Stimulated activated CD4-positive, alpha-beta T cell treated with anti-CD3 and anti-CD28 coated beads, Interleukin-2, amount 100 ng/mL, for 24 hours (primary cell): ENCODE measurements at places on chromosomes 7 and 10.
A peak's percentile ranks its signal among the peaks of the same experiment; 100 is the strongest.

GRCh38 chr10:15167411-15168290, 842 bp downstream of the NMT2 start:
- peak; percentile 53 for DNase-seq

GRCh38 chr7:5596046-5596895, 172.6 kb upstream of the TNRC18 start:
- DNase-seq = peak; percentile 84

- DNase-seq = no peak
Observed at GRCh38 chr7:90407484-90407821, 4.2 kb downstream of the CLDN12 start.

GRCh38 chr10:132103116-132103910, 37.6 kb downstream of the JAKMIP3 start:
- DNase-seq = no peak

- DNase-seq = no peak
Observed at GRCh38 chr10:130689743-130690626, 553.8 kb downstream of the GLRX3 start.

- DNase-seq = no peak
Observed at GRCh38 chr10:45058580-45058979, 57.9 kb downstream of the ZNF22 start.

GRCh38 chr10:76883596-76883995, 754.0 kb downstream of the KCNMA1 start:
- no peak for DNase-seq

GRCh38 chr10:1643908-1644179, 93.5 kb downstream of the ADARB2 start:
- DNase-seq = no peak

DNA sequence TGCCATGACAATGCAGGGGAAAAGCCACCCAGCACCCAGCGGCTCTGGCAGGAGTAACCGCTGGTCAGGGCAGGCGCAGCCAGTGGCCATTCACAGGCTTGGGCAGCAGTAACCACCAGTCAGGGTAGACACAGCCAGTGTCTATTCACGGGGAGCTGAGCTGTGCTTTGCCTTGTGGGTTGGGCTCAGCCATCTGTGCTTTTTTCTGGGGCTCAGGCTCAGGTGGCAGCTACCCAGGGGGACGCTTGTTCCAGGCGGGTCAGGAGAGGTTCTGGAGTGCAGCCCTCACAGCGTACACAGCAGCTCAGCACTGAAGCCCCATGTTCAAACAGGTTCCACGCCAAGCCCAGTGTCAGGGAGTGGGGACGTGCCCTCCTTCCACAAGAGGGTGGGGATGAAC, 28.5 kb downstream of the FOXL3 start:
- DNase-seq = no peak

DNA sequence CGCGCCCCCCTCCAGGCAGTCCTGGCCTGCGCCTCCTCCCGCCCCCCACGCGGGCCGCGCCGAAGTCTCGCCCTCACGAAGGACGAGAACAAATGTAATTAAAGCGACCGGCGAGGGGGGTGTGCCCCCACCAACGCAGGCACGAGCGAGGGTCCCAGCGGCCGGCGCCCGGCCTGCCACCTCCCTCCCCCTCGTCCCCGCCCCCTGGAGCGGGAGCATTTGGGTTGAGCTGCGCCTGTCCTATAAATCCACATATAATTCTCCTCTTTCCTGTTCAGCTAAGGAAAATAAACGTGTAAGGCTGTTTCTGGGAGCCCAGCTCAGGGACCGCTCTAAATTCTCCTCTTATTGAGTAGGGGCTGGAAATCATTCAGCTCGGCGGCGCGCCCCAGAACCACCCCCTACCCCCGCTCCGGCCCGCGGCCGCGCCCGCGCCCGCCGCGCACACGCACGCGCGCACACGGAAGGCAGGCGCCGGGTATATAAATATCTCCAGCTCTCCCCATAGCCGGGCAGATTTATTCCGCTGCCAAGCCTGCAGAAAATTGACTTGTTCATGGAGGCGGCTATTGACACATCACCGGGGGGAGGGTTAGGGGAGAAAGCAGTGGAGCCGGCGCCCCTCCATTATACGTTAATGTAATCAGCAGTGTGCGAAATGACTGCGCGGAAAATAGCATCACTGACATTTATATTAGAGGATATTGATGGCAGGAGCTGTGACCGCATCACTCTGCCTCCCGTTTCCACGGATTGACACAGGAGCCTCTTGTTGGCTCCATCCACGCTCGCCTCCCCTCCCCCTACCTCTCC, 61.6 kb upstream of the BTRC start:
- no peak for DNase-seq

DNA sequence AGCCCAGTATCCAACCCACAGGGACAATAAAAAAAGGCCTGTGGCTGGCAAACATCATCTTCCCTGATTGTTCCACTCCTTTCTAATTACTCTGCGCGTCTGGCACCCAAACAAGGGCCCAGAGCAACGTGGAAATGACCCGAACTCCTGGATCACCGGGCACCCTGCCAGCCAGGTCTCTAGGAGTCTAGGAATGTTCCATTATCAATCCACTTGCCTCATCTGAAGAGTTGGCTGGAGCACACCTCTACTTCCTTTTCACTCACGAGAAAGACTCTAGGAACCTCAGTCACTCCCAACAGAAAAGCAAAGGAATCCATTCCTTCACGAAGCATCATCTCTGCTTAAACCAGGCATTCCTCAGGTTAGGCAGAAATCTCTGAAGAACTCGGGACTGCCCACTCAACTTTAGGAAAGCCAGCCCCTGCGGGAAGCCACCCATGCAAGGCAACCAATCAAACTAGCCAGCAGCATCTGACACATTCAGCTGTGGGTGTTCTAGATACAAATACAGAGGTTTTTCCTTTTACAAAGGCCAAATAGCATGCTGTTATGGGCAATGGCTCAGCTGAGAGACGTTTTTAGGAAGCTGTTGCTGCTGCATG, 37.7 kb downstream of the ATXN7L1 start:
- DNase-seq = no peak

- no peak for DNase-seq
Observed at GRCh38 chr7:82131215-82131614, 312.4 kb downstream of the CACNA2D1 start.

- DNase-seq = peak; percentile 44
Observed at GRCh38 chr10:74213571-74214162, 62.6 kb downstream of the ADK start.

DNA sequence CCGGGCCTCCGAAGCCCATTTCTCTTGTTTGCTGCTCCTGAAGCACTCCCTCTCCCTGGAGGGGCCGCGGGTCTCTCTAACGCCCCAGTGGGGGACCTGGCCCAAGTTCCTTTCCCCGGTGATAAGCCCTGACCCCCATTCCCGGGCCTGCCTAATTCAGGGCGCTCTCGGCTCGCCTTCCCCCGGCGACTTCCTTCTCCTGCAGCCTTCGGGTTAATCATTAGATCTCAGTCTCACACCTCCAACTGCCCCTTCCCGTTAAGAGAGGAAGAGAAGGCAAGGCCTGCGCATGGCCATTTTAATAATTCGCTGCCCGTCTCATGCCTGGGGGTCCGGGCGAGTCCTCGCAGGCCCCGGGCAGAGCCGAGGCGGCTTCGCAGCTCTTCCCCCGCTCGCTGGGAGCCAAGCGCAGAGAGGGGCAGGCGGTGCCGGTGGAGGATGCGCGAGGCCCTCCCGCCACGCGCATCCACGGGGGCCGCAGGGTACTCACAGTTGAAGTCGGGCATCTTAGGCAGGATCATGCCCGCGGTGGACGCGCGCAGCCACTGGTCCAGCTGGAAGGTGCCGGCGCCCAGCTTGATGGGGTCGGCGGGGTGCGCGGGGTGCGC, 1.2 kb downstream of the MNX1 start:
- no peak for DNase-seq

DNA sequence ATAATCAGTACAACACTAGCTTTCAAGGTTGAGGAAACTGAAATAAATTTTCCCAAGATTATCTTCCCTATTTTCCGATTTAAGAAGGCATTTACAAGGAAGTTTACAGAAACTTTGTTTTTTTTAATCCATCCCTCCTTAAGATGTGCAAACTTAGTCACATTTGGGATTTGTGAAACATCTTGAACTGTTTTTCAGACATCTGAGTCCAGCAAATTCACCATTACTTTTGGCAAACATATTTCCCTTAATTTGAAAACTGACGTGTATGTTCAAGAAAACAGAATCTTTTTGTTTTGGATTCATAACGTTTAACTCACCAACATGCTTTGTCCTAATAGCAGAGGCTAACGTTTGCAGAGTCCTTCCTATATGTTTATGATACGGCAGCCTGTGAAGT, 19.5 kb downstream of the GLI3 start:
- DNase-seq = no peak

- DNase-seq = no peak
Observed at GRCh38 chr7:31017032-31017675, 35.0 kb upstream of the ADCYAP1R1 start.

DNA sequence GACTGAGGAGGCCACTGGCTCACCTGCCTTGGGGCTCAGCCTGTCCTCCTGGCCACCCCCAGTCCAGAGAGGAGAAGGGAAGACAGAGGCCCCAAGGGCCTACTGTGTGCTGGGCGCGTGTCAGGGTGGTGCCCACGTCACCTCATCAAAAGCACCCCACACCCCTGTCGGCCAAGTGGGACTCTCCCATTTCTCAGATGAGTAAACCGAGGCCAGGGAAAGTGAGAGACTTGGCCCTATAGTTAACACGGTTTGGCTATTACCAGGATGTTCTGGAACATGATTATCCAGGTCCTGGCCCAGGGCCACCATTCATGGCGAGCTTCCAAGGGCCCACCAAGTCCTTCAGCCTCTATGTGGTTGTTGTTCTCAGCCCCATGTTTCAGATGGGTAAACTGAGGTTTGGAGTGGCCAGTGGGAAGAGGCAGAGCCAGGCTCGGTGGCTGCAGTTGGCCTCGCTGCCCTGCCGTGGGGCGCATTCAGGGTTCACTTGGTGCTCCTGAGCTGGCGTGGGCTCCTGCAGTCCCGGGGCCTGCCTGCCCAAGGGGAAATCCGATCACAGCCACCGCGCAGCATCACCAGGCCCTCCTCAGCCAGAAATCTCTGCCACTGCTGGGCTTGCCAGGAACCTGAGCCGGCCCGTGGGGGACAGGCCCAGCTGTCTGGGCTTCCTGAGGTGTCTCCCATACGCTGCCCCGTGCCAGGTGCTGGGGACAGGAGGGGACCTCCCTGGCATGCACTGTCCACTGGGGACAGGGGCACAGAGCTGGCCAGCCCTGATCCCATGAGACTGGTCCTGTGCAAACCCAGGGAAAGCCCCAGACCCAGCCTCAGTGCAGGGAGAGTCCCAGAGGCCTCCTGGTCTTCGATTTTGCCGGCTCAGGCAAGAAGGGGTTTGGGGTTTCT, 117.7 kb upstream of the TNRC18 start:
- no peak for DNase-seq

GRCh38 chr10:69004821-69005220, 16.2 kb downstream of the KIFBP start:
- DNase-seq = no peak

DNA sequence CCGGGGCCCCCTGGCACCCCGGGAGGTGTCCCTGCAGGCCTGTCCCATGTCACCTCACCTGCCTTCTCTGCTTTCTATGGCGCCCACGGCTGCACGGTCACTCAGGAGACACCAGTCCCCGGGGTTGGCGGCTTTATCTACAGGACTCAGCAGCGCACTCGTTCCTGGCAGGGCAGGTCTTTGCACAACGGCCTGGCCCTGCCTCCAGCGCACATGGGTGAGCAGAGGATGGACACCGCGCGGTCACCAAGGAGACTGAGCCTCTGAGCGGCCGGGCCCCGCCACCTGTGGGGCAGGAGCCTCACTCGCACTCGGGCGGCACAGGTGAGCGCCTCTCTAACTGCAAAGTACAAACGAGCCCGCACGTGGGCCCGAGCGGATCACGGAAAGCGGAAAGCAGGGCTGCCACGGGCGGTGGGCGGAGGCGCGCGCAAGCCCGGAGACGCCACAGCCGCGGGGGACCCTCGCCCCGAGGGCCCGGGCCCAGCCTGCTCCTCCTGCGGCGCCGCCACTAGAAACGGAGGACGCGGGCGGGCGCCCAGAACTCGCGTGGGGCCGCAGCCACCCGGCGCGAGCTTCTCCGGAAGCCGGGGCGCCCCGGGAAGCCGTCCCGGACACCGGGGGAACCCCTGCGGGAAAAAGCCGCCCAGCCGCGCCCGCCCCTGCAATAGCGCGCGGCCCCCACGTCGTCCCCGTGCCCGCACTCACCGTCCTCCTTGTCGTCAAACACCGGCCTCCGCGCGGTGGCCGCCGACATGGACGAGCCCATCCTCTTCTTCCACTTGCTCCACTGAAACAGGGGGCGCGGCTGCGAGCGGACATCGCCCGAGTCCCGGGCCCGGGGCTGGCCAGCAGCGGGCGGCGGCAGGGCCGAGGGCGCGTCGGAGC, 642 bp downstream of the STK32C start:
- DNase-seq = peak; percentile 43

GRCh38 chr7:69739931-69740431, 141.7 kb downstream of the AUTS2 start:
- DNase-seq = no peak

GRCh38 chr7:72266771-72267170, 145.4 kb downstream of the CALN1 start:
- DNase-seq = no peak

GRCh38 chr7:86991093-86991769, 68.2 kb downstream of the ELAPOR2 start:
- DNase-seq = no peak

DNA sequence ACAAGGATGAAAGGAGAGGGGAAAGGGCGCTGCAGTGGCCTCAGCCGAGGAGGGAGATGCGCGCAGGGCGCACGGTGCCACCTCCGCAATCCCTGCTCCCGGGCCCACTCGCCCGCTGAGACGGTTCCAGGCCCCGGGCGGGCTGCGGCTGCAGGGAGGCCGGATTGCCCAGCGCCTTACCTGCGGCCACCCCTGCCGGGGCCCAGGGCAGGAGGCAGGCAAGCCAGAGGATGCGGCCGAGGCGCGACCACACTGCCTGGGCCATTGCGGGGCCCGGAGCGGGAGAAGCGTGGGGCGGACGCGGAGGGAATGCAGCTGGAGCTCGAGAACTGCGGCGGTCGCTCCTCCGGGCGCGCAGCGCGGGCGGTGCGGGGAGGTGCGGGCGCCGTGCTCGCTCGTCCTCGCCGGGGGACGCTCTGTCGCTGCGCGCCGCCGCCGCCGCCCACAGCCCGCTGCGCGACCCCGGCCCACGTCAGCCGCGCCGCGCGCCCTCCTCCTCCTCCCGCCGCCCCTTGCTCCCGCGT, at the start of gene TMEM130:
TSS of gene TMEM130 (minus strand) at position 418 of the 524 bp plus-strand sequence. CDS start at position 265, 153 bp downstream.
- DNase-seq = peak; percentile 7

DNA sequence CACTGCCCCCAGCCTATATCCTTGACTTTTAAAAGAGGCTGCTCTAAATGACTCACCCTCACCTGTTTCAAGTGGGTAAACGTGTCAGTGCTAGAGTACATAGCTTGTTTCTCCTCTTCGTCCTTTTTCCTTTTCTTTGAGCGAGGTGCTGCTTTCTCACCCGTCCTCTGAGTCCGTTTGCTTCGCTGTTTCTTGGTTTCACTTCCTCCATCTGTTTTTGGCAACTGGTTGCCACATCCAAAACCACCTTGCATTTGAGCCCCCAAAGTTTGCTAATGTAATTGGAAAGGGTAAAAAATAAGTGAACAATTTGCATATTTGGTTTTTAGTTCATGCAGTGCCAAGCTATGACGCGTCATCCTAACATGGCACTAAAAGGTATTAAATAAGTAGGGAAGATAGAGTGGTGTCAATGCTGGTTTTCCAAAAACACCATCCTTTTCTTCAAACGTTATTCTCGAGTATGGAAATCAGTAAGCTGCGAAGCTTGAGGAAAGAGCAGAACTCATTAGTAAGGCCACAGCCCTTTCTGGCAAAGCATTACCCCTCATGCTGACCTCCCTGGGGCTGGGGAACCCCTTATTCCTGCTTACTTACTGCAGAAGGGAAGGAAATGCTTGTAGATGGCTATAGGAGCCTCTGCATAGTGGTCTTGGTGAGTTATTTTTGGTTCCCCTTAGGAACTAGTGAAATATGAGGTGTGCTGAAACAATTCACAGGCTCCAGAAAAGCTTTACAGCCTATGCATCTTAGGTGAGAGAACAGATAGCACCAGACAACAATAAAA, 133.5 kb downstream of the GALNT11 start:
- DNase-seq = no peak
